ENCODE measurements at places on chromosomes 6 and 20.

- no peak for DNase-seq
These were observed 94.5 kb downstream of the HTR1B start for GRCh38 chr6:77368660-77369313.

- no peak for DNase-seq
These were observed 61.3 kb downstream of the TRERF1 start for GRCh38 chr6:42390228-42390934.

DNA sequence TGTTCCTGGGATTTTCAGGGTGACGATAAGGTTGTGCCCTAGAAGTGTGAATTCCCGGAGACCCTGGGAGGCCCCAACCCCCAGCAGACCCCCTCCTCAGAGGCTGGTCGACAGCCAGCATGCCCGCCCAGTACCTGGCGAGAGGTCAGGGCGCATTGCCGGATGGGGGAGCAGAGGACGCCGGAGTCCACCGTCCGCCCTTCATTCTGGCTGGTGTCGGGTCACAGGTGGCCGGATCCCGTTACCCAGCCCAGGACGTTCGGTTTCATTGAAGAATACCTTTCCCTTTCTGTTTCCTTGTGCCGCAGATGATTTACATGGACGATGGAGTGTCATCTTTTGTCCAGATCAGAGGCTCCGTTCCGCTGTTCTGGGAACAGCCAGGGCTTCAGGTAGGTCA, 61.3 kb downstream of the SYNJ2 start:
- no peak for DNase-seq

GRCh38 chr6:127533011-127533410, 13.9 kb upstream of the MTCL3 start:
- no peak for DNase-seq

GRCh38 chr6:112691289-112691688, 344.2 kb downstream of the RFPL4B start:
- DNase-seq, result no peak

- no peak for DNase-seq
These were observed 25.0 kb downstream of the TTK start for GRCh38 chr6:80029470-80029869.

- DNase-seq, result no peak
These were observed 2.8 kb upstream of the ZNF512B start for GRCh38 chr20:63972312-63973159.

GRCh38 chr6:72873433-72873832, 251.6 kb downstream of the KCNQ5 start:
- DNase-seq, result no peak

DNA sequence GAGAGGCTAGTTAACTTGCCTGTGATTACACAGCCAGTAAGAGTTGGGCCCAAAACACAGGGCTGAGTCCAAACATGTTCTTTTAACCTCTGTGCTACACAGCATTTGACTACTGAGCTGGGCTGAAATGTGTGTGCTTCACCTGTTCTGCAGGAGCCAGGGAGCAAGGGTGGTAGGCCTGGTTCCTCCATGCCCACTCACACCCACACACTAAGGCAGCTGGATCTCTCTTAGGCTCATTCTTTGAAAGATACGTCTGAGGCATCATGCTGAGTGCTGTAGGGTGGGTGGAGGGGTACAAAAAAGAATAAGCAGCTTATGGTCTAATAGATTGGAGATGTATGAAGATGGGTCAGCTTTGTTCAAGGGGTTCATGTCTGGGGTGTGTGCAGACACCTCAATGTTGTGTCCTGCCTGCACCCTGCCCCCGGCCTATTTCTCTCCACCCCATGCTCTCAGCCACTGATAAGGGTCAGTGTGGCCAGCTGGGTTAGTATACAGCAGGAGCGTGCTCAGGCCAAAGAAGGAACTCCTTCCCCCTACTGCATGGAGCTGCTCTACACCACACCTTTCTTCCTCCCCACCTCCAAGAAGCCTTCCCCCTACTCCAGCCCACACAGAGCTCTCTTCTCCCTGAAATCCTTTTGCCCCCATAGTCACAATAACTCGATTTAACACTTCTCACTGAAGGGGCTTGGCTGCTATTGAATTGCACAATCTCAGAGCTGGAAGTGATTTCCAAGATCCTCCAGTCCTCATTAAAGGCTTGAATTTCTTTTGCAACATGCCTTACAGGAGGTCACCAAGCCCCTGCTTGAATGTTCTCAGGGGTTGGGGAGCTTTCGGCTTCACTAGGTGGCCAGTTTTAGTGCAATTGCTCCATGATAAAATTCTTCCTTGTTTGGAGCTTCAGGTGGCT, 3.4 kb downstream of the PPP2R5D start:
- no peak for DNase-seq

All from NCI-H1105 treated with DMSO at 0.1 percent for 48 hours (cell line).